ENCODE measurements at places on chromosomes 13 and 19. TPM values are rescaled to one million over a fixed set of nuclear protein-coding genes. Genes with fewer than 3 reads are reported as not detected.

DNA sequence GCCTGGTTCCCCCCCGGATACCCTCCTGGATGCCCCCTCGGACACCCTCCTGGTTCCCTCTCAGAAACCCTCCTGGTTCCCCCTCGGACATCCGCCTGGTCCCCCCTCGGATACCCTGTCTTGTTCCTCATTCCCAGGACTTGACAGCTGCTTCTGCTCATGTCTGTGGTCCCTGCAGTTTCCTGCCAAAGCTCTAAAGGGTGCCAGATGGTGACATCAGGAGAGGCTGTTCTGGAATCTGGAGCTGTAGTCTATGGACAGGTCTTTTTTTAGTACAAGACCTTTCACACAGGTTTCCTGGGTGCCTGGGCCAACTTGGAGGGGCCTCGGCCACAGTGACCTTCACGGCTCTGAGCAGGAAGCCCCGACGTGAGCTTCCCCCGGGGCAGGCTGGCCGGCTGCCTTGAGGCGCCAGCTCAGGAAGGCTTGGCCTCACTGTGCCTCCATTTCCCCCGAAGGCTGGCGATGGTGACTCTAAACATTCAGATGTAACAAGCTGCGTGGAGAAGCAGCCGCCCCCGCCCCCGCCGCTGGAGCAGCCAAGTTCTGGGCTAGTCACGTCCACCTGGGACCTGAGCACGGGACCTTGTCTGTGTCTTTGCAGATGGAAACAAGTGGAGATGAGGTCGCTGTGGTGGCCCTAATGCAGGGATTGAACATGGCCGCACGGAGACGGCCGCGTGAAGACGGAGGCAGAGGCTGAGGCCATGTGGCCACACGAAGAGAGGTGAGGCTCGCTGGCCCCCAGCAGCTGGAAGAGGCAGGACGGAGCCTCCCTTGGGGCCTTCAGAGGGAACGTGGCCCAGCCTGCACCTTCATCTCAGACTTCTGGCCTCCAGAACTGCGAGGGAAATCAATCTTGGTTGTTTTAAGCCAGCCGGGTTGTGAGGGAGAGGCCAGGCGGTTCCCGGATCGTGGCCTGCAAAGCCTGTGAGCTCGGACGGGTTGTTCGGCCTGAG is 12.7 kb downstream of the SGTA start:
- no peak for DNase-seq

- DNase-seq: no peak
Observed at GRCh38 chr19:14516746-14517438, 1.3 kb downstream of the DNAJB1 start.

Gene MTUS2
- total RNA-seq: 0.91 TPM

DNA sequence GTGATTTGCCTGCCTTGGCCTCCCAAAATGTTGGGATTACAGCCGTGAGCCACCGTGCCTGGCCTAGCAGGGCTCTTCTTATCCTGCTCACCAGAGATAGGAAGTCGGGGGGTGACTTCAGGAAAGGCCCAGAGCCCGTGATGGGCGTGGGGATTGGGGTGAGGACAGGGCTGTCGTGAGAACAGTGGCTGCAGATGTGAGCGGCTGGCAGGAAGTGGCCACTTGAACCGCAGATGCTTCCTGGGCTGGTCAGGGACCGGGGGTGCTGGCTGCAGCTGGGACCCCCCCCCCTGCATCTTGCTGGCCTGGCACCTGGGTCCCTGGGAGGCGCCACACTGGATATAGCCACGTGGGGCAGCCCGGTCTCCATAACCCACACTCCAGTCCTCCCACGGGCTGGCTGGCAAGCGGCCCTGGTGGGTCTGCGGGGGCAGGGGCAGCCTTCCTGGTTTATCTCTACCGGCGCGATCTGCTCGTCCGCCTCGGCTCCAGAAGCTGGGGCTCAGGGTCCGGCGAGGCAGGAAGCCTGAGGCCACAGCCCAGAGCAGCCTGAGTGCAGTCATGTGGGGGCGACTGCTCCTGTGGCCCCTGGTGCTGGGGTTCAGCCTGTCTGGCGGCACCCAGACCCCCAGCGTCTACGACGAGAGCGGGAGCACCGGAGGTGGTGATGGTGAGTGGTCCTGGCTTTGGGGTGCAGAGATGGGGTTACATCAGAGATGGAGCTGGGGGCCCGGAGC is at the start of gene F2RL3:
F2RL3 (plus strand) TSS at position 371 of the 737 bp plus-strand sequence; CDS start at position 562, 191 bp downstream.
- DNase-seq: no peak

GRCh38 chr13:109998684-109999533 is 212.5 kb upstream of the IRS2 start:
- no peak for DNase-seq

Gene PRR22
- total RNA-seq: 6.7 TPM

Gene MPND
- 45.3 TPM for total RNA-seq

Gene ZNF724
- total RNA-seq: 36.7 TPM

Gene GFY
- total RNA-seq: not detected

GRCh38 chr13:37192956-37193355 is 87.5 kb upstream of the CSNK1A1L start:
- no peak for DNase-seq

Gene CHST8
- 0.52 TPM for total RNA-seq

Gene CBARP
- 26.2 TPM for total RNA-seq

DNA sequence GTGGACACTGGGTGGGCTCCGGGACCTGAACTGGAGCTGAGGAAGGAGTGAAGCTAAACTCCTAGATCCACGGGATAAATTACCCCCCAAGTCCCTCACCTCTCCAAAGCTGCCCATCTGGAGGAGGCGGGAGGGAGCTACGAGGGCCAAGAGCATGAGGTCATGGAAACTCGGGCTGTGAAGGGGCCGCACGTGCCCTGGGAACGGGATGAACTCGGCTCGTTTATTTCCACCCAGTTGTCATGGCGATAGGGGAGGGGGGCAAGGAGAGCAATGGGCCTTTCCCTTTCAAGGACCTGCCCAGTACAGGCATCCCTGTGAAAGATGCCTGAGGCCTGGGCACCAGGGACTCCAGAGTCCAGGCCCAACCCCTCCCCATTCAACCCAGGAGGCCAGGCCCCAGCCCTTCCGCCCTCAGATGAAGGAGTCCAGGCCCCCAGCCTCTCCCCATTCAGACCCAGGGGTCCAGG is 3.8 kb downstream of the PPP1R12C start:
- peak; percentile 65 for DNase-seq

GRCh38 chr13:27788271-27788670 is 4.0 kb upstream of the GSX1 start:
- DNase-seq: no peak

DNA sequence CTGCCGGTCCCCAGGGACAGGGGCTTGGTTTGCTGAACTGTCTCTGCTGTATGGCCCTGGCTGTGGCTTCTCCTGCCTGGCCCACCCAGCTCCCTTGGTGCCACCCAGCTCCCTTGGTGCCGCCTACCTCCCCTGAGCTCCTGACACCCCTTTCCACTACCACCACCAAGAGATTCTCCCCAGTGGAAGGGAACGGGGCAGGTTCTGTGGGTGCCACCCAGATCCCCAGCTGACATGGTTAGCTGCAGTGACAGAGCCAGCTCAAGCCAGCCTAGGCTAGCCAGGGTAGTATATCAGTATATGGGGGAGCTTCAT is 28.5 kb upstream of the POP4 start:
- no peak for DNase-seq

Gene UNC13A
- 6.4 TPM for total RNA-seq

Gene SLC1A6
- 8.2 TPM for total RNA-seq

DNA sequence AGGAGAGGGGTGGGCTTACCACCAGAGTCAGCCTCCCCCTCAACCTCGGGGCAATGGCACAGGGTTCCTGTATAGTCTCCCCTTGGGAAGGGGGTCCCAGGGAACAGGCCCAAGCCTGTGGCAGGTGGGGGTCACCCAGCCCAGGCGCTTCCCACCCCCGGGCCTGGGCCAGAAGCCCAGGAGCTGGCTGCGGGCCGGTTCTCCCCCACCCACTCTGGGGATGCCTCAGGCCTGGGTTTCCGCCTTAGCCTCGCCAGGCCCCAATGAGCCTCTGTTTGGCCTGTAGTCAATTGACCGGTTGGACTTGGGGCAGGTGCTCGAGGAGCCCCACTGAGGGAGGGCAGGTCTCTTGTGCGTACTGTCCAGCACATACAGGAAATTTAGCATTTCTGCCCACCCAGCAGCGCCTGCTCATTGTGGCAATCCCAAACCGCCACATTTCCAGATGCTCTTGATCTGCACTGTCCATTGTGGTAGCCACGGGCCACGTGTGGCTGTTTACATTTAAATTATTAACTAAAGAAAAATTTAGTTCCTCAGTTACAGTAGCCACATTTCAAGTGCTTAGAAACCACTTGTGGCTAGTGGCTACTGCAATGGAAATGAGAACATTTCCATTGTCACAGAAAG is 9.9 kb downstream of the LYL1 start:
- DNase-seq: no peak

Gene PRRG2
- total RNA-seq: 1.0 TPM

Gene KLK13
- total RNA-seq: not detected

DNA sequence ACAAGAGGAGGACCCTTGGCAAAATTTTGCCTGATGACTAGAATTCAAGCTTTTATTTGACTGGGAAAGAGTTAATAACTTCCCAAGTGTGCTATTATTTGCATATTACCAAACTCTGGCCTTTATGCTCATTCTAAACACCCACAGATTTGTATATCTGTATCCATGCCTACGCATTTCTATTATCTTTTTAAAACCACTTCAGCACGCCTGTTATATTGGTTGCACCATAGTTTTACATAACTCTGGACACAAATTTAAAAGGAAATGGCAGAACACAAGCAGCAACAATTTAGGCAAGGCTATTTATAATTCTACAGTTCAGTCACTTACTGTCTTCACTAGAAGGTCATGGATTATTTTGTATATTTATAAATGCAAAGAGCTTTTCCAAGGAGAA is 3.7 kb upstream of the RASL11A start:
- no peak for DNase-seq

Gene ANGPTL8
- not detected for total RNA-seq

DNA sequence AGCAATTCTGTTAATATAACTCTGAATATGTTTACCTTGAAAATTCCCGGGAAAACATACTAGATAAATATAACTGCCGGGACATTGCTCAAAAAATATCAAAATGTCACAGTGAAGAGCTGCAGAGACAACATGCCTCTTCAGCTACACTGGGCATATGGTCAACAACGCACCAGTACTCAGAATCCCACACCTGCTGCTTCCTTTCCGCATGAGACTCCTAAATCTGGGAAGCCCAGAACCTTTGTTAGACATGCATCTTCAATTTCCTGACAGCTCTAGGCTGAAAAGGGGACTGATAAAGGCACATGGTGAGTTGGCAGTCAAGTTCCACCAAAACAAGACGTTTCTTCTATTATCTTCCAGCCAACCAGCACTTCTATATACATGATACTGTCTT is 53.7 kb downstream of the USP12 start:
- no peak for DNase-seq

GRCh38 chr13:96020155-96020575 is 33.0 kb downstream of the UGGT2 start:
- DNase-seq: peak; percentile 7

- DNase-seq: no peak
Observed at GRCh38 chr19:17314007-17314593, 4.7 kb downstream of the DDA1 start.

DNA sequence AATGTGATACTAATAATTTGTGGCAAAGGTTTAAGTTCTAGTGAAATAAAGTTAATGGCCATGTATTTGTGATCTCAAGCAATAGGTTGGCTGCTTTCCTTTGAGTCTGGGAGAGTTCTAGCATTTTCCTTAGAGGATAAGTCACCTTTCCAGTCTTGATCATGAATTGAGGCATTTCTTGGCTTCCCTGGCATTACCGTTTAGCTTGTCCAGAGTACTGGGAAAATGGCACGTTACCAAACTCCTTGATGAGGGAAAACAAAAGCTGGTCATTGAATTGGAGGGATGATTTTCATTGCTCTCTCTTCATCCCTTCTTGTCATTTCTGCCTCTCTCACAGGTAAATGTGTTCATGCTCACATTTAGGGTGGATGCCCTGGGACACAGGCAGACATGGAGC is 34.0 kb upstream of the SPRY2 start:
- DNase-seq: no peak

GRCh38 chr19:46915386-46915785 is 54.6 kb downstream of the ARHGAP35 start:
- DNase-seq: no peak

Gene MYH14
- 4.0 TPM for total RNA-seq

DNA sequence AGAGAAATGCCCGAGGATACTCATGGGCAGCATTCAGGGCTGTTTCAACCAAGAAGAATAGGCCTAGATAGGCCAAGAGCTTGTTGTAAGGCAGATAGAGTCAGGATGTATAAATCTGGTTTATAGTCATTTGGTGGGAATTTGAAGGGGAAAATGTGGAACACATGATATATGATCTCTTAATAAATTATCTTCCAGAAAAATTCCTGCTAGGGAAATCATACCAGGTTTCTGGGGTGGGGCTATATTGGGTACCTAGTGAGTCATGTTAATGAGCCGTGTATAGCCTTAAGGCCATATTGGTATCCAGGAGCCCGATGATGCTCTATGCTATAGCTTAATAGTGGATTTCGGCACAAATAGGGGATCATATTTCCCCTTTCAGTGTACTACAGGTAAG is 51.5 kb upstream of the HTR2A start:
- no peak for DNase-seq

GRCh38 chr19:531753-532560 is at the start of gene CDC34:
TSS of gene CDC34 (plus strand) at chr19:531760. CDS start at chr19:531932, 172 bp downstream.
- DNase-seq: no peak

DNA sequence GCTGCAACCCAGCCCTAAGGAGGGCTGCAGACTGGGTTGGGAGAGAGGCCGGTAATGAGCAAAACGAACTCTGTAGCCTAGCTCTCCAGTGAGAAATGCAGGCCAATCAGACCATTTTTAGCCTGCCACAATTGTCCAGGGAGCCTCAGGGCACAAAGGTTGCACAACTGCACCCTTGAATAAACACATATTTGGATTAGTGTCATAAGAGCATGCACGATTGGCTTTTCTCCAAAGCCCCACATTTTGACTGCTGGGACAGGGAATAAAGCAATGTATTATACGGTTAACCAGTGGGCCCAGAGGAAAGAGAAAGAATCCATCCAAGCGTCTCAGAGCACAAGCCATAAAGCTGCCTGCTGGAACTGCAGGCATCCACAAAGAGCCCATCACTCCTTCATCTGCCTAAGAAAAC is 729.4 kb upstream of the SGCG start:
- peak; percentile 50 for DNase-seq

All from neural crest cell (in vitro differentiated cells).